RPMI8226 (cell line): ENCODE measurements at places on chromosomes 4 and X.

GRCh38 chr4:153204247-153204671, at the start of gene TRIM2:
Gene TRIM2 (plus strand): TSS chr4:153204443. CDS start chr4:153204531, 88 bp downstream.
- DNase-seq: no peak

DNA sequence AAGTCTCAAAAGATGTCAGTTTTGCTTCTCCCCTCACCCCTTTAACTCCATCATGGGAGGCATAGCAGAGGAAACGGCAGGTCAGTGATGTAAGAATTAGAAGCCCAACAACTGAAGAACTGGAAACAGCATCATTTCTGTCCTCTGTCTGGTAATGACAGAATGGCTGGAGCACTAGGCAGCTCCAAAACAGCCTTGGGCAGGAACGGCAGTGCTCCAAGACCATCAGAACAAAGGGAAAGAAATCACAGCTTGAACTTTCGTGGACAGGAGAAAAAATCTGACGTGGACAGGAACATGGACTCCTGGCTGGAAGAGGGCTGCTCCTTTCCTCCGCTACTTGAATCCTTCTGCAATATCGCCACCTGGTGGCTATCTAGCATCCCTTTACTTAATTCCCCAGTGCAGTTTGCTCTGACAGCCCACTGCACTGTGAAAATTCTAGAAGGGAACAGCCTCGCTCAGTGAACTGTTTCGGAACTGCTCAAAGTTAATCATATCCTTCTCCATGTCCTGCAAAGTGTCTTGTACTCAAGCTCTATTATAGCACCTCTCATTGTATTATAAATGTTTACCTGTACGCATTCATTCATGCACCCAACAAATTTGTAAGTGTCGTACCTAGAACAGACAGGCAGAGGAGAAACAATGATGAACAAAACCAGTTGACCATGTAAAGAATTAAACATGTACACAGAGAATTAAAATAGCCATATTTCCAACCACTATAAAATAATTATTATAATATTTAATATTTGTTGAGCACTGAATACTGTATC, 20.4 kb downstream of the SLC25A53 start:
- DNase-seq: peak; percentile 64

GRCh38 chrX:152844256-152844655, 13.4 kb downstream of the NSDHL start:
- DNase-seq: no peak

DNA sequence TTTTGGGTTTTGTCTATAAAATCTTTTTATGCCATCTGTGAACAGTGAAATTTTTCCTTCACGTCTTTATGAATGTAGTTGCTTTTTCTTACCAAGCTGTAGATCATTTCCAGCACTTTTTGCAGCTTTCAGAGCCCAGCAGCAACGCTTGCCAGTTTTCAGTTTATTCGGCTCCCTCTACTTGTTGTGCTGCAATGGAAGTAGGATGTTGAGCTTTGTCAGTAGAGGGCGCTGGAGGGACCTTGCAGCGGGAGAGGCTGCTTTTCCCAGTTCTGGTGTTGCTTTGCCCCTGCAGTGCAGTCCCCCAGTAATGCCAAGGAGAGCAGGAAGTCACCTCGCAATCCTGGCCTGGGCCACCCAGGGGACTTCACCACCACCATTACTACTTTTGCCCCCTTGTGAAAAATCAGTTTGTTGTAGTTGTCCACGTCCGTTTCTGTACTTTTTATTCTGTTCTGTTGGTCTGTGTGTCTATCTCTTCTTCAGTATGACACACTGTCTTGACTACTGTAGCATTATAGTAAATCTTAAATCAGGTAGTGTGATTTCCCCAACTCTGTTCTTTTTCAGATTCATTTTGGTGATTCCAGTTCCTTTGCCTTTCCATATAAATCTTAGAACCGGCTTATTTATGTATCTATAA, 21.8 kb downstream of the CMC4 start:
- peak; percentile 36 for DNase-seq
